A549 treated with dexamethasone at 1 μM for 4 hours (cell line): ENCODE measurements at places on chromosomes 5 and 9. TPM values are rescaled to one million over a fixed set of nuclear protein-coding genes. Genes with fewer than 3 reads are reported as not detected.

Gene GLDC
- total RNA-seq: 12.0 to 14.9 TPM (median 13.9 TPM) in 5 replicates

Gene SLC34A3
- total RNA-seq: 0.05 to 0.11 TPM (median 0.06 TPM) in 5 replicates

Gene RANBP3L
- not detected in 5 replicates for total RNA-seq

Gene CDH18
- total RNA-seq: not detected in 5 replicates

Gene MAML1
- 14.3 to 20.3 TPM (median 19.5 TPM) in 5 replicates for total RNA-seq

Gene FGFR4
- total RNA-seq: 15.0 to 23.3 TPM (median 22.0 TPM) in 5 replicates

Gene BNIP1
- total RNA-seq: 14.4 to 16.4 TPM (median 15.5 TPM) in 5 replicates

Gene LCN12
- 0.48 to 1.6 TPM (median 1.3 TPM) in 5 replicates for total RNA-seq

Gene PCDHB1
- total RNA-seq: not detected in 5 replicates

Gene LCN1
- total RNA-seq: 0.14 to 0.30 TPM (median 0.21 TPM) in 4 of 5 replicates, not detected in the other

Gene ARL14EPL
- 0.06 to 0.22 TPM (median 0.15 TPM) in 5 replicates for total RNA-seq

Gene SOHLH1
- 0.06 to 0.11 TPM in 2 of 5 replicates, not detected in the others for total RNA-seq

Gene STK10
- 15.4 to 24.3 TPM (median 21.7 TPM) in 5 replicates for total RNA-seq

Gene ZNG1C
- total RNA-seq: 65.2 to 85.6 TPM (median 70.7 TPM) in 5 replicates

Gene ST8SIA4
- total RNA-seq: 0.17 to 0.46 TPM (median 0.38 TPM) in 5 replicates

Gene ZNG1E
- 54.2 to 84.4 TPM (median 61.0 TPM) in 5 replicates for total RNA-seq

Gene GDA
- total RNA-seq: 0.69 to 1.4 TPM (median 1.0 TPM) in 5 replicates

Gene MYORG
- 5.1 to 8.1 TPM (median 7.2 TPM) in 5 replicates for total RNA-seq

Gene PIP5K1B
- total RNA-seq: not detected in 5 replicates

Gene SLC27A6
- 0.07 to 0.08 TPM (median 0.08 TPM) in 4 of 5 replicates, not detected in the other for total RNA-seq

Gene AK3
- 48.4 to 56.7 TPM (median 55.0 TPM) in 5 replicates for total RNA-seq

Gene G3BP1
- 126 to 142 TPM (median 140 TPM) in 5 replicates for total RNA-seq

Gene MYMK
- total RNA-seq: not detected in 5 replicates

Gene CCNG1
- total RNA-seq: 57.3 to 65.7 TPM (median 58.5 TPM) in 5 replicates

Gene HAVCR1
- 32.7 to 54.7 TPM (median 44.8 TPM) in 5 replicates for total RNA-seq

Gene GPBP1
- total RNA-seq: 39.5 to 48.4 TPM (median 40.6 TPM) in 5 replicates
